ENCODE measurements at places on chromosomes 6 and 20.

GRCh38 chr6:163010145-163010544 is 282.4 kb downstream of the PACRG start:
- DNase-seq, result no peak

DNA sequence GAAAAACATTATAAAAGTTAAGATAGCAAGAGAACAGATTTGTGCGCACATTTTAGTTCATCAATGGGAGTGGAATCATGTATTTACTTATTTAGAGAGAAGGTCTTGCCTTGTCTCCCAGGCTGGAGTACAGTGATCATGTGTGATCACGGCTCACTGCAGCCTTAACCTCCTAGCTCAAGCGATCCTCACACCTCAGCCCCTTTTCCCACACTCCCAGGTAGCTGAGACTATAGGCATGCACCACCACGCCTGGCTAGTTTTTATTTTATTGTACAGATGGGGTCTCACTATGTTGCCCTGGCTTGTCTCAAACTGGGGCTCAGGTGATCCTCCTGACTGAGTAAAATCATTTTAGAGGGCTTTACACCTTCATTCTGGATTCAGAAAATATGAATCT is 72.3 kb upstream of the ADGRF1 start:
- DNase-seq, result no peak

GRCh38 chr6:108169464-108170331 is 3.9 kb downstream of the NR2E1 start:
- DNase-seq, result no peak

DNA sequence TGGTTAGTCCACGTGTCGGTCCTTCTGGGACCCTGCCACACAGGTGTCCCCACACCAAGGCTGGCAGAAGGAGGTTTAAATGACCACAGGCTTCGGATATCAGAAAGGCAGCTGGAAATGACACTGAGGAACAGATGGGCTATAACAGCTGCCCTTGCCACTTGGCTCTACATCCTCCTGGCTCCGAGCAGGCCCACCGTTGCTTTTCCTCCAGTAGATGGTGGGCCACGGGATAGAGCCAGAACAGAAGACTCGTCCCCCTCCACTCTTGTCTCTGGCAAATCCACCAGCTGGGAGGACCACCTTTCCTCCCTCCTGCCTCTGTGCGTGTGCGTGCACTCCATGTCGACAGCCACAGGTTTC is 17.6 kb downstream of the WRNIP1 start:
- no peak for DNase-seq

DNA sequence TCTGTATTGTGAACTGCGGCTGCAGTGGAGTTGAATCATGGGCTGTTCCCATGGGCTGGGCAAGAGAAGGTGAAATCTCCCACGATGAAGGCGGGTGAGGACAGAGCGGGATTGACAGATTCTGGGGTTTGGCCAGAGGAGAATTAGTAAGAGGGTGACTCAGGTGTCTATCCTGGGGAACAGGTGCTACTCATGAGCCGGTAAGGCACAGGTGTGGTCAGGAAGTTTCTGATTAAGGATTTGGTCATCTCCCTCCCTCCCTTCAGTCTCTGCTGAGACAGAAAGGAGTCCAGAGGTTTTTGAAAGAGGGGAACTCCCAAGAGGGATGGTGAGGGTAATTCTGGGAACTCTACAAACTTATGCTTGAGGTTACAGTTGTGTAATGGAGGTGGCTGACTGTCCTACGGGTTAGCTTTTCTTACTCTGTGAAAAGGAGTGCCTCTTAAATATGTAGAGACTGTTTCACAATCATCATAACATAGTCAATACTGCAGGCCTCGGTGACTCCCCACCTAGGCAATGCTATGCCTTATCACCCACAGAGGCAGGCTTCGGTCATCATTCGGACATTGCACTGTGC is 31.5 kb downstream of the SERPINB1 start:
- DNase-seq, result peak; percentile 100

DNA sequence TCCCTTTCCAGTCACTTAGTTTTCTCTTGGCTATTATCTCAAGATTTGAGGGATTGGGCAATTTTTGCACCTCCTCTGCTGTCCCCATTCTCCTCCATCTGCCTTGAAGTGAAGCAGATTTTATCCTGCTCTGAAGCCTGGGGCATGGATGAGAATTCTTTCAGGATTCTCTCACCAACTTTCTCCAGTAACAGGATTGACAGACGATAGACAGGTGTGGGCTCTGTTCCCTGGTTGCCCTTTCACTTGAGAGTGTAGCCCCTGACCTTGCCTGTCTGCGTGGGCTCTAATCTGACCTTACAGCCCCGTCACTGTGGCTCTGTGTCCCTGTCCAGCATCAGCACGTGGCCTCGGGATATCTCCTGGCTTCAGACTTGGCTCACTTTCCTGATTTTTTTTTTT is 27.1 kb downstream of the CDYL start:
- no peak for DNase-seq

DNA sequence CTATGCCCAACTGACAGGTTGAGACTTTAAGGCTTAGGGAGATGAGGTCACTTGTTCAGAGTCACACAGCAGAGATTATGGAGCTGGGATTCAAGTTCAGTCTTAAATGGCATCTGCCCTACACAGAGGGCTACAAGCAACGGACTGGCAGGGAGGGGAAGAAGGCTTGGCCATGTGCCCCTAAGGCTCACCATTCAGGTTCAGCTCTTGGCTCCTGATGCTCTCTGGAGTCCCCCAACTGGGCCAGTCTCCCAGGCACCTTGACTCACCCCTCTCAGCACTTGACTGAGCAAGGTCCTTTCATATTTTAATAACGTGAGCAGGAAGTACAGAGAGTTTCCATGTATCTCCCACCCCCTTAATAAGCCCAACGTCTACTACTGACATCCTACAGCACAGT is 71.4 kb upstream of the MAFB start:
- no peak for DNase-seq
